Uterus (tissue), 4 donors: ENCODE measurements at places on chromosomes 13 and 19. TPM values are rescaled to one million over a fixed set of nuclear protein-coding genes. Genes with fewer than 3 reads are reported as not detected.

Gene TBXA2R
- 2.6 TPM for total RNA-seq

DNA sequence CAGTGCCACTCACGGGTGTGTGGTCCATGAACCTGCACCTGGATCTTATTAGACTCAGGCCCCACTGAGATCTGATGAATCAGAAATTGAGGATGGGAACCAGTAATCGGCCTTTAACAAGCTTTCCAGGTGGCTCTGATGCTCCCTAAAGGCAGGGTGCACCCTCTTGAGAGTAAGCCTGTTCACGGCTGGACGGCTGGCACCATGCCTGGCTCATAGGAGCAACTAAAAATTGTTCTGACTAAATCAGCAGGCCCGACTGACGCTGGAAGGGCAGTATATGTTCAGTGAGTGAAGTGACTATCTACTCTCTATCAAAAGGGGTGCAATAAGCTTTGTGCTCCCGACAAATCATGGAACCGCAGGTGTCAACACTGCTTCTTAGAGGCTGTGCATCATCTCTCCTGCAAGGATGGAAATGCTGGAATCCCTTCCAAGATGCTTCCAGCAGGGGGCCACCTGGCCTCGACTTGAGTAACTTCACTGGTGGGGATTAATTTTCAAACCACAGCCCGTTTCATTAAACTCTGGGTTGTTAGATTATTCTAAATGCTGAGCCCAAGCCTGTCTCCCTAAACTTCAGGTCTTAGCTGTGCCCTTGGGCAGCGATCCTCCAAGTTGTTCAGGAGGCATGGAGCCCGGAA lies 28.4 kb downstream of the TMTC4 start:
- DNase-seq, result no peak

DNA sequence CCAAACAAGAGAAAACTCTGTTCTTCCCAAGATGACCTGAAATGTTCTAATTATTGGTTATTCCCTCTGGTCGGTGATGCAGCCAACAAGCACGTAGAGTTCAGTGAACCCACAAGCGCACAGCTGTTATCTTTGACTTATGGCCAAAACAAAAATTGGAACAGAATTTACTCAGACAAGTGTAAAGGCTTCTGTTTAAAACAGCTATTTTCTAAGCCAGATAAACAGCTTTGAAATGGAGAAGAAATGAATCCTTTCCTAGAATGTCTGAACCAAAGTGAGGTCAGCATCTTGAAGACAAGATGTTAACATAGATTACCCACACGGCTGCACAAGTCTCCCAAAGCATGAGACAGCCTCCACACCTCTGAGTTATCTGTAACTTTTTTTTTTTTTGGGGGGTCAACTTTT lies 669.2 kb downstream of the DIAPH3 start:
- no peak for DNase-seq

Gene GJB6
- 0.41 TPM for total RNA-seq

GRCh38 chr13:72889495-72889894 lies 107.6 kb downstream of the PIBF1 start:
- DNase-seq, result no peak
